ENCODE measurements at places on chromosomes 1 and 21.

DNA sequence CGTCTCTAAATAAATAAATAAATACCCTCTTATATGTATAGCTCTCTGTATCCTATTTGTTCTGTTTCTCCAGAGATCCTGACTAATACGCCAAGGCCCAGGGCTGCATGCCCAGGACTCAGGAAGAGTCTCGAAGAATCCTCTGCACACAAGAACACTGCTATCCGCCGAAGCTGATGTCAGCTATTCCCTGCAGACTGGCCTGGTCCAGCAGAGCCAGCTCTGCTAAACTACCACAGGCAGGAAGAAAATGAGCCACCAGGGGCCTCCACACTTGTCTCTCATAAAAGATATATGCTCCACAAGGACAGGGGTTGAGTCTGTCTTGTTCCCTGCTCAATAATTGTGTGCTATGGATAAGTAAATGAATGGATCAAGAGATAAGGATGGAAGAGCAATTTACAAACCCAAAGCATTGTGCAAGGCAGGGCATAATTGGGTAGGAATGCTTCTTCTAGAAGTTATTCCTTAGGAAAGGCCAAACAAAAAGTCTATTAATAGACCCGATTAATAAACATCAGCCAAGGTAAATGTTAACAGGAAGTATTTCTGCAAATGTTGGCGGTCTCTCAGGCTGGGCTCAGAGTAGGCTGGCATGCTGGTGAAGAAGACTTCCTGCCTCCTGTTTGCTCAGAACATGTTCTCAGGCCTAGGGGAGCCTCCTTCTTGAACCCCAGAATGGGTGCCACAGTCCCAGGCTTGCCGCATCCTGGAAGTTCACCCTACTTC, 26.3 kb upstream of the MAN1C1 start:
- peak; percentile 46 for DNase-seq

DNA sequence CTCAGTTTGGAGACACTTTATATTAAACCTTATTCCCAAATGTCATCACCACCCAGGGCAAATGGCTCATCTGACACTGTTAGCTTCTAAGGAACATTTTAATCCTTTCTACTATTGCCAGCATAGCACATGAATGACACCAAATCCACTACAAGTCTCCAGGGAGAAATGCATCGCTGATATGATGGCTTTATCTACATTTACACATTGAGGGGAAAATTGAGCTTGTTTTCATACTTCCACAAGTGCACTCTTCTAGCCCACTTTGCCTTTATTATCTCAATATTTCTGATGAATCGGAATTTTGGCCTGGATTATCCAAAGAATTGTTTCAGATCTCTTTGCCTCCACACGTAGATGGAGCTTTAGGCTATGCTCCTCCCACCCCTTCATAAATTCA, 75.4 kb downstream of the RUNX1 start:
- DNase-seq, result no peak

DNA sequence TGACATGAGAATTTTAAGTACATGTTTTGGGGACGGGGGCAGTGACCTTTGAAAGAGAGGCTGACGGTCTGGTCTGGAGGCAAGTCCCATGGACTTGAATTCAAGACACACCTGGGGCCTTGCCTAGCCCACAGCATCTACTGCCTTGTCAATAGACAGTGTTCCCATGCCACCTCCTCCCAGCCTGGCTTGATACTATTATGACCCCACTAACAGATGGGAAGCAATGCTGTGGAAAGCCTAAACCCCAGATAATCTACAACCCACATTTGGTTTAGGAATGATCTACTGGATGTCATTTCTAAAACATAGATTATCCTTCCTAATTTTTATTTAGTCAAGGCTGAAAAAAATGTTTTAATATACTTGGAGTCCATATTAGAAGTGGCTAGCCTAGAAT, 17.8 kb upstream of the NFASC start:
- DNase-seq, result no peak

DNA sequence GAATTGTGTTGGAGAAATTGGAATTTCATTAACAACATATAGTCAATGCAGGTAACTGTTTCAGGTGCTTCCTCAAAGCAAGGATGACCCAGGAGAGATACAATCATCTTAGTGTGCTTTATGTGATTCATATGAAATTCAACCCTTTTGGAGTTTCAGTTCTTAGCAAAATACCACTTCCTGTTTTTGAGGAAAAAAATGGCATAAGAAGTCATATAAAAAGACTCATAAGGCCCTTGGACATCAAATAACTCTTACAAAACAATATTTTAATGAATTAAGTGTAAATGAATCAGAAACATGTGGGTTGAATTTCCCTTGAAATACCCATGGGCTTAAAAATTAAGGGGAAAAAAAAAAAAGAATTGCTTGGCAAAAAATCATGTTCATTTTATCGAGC, 926.6 kb downstream of the LTN1 start:
- no peak for DNase-seq

GRCh38 chr1:177185209-177185608, 14.5 kb downstream of the BRINP2 start:
- DNase-seq, result no peak

DNA sequence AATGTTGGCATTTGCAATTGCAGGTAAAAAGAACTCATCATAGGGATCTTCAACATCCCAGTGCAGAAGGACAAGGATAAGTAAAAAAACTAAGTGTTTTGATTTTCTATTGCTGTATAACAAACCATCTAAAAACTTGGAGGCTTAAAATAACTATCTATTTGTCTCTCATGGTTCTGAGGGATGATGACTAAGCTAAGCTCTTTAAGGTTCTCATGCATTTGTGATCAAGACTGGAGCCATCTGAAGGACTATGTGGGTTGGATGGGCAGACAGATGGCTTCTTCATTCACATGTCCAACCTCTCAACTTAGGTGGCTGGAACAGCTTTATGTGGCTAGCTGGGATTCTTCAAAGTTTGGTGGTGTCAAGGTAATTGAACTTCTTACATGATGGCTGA, 51.5 kb downstream of the RPL5 start:
- no peak for DNase-seq

- peak; percentile 30 for DNase-seq
These were observed 20.9 kb downstream of the ZBTB40 start for GRCh38 chr1:22472596-22472995.

GRCh38 chr1:84700070-84700469, 9.8 kb upstream of the SSX2IP start:
- DNase-seq, result no peak

DNA sequence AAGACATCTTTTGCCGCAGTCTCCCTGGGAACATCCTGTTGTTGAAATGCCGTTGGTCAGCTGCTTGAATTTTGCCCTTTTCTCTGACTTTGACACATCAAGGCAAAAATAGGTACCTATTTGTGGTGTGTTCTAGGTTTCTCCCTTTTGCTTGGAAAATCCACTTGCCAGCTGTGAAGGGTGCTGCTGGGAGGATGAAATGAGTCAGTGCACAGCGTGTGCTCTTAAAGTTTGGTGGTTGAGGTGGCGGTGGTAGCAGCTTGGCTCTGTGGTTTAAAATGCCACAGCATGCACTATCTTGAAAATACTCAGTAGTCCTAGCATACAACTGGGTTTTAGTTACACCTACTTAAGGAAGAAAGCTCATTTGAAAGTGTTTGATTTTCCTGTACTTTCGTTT, 183.8 kb downstream of the DHRS3 start:
- DNase-seq, result no peak

- DNase-seq, result no peak
These were observed 29.7 kb downstream of the UBE2T start for GRCh38 chr1:202311875-202312635.

- no peak for DNase-seq
These were observed 16.3 kb downstream of the TLR5 start for GRCh38 chr1:223126741-223127140.

GRCh38 chr1:48251821-48252220, 29.3 kb downstream of the SLC5A9 start:
- no peak for DNase-seq

DNA sequence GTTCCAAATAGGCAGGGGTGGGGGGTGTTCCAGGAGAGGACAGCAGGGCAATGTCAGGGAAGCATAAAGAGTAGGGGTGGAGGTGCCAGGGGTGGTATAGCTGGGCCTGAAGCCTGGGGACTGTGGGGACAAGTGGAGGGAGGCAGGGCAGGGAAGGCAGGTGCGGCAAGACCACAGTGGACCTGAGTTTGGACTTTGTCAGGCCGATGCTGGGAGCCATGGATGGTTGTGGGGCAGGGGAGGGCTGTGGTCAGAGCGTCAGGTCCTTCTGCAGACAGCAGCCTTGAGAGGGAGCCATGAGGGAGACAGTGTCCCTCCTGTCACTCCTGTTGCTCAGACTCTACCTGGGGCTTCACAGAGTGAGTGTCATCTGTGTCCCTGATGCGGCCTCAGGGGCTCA, 320.3 kb downstream of the PTPRU start:
- DNase-seq, result no peak

Data from heart left ventricle (tissue), 16 donors.